HT1080 (cell line): ENCODE measurements at places on chromosomes 7 and 10.
A peak's percentile ranks its signal among the peaks of the same experiment; 100 is the strongest.

GRCh38 chr7:142481548-142481947 lies 223.7 kb upstream of the PRSS58 start:
- DNase-seq, result no peak

DNA sequence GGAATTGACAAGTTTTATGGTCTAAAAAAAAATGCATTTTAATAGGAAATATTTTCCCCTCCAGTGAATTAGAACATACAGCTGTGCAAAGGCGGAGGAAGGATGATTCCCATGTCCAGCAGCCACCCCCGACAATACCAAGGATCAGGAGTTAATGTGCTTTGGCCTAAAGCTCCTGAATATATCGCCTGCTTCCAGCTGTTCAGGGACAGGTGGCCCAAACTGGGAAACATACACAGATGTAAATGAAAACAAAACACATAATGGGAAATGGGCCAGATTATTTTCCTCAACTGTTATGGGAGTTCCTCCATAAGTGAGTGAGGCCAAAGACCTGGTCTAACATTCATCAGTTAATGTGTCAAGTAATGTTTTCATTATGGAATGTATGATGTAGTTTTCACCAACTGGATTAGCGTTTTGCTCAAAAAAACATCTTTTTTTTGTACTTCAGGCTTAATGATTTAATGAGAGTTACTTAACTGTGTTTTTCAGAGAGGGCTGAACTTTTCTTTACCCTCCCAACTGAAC lies 55.1 kb upstream of the LAMB1 start:
- no peak for DNase-seq

DNA sequence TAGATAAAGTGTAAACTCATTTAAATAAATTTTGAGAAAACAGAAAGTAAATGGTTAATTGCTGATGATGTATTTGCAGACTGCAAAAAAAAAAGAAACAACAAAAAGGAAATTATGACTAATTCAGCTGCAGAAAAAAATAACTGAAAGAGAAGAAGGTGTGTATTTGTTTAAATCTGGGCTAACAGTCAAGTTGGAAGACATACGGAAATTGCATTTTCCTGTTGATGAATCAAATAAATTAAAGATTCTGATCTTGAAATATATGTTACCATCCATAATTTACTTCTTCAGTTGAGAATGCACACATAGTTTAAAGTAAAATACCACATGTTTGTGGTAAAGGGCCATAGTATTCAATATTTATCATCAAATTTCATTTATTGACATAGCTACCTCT lies 19.3 kb upstream of the ING3 start:
- peak; percentile 65 for DNase-seq

DNA sequence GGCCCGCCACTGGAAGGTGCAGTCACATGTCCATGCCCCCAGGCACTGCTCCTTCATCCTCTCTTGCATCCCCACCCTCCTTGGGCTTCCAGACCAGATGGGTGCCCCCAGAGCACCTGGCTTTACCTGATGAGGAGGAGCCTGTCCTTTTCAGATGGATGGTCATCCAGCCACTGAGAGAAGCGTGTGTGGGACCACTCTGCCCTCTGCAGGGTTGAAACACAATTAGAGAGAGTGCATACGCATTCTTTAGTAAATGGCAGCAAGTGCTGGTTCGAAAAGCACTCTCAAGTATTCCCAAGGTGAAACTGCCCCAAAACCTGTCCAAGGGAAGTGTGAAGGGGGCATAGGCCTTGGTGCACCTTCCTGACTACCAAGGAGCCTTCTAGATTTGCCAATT lies 41.6 kb downstream of the HBP1 start:
- DNase-seq, result no peak

DNA sequence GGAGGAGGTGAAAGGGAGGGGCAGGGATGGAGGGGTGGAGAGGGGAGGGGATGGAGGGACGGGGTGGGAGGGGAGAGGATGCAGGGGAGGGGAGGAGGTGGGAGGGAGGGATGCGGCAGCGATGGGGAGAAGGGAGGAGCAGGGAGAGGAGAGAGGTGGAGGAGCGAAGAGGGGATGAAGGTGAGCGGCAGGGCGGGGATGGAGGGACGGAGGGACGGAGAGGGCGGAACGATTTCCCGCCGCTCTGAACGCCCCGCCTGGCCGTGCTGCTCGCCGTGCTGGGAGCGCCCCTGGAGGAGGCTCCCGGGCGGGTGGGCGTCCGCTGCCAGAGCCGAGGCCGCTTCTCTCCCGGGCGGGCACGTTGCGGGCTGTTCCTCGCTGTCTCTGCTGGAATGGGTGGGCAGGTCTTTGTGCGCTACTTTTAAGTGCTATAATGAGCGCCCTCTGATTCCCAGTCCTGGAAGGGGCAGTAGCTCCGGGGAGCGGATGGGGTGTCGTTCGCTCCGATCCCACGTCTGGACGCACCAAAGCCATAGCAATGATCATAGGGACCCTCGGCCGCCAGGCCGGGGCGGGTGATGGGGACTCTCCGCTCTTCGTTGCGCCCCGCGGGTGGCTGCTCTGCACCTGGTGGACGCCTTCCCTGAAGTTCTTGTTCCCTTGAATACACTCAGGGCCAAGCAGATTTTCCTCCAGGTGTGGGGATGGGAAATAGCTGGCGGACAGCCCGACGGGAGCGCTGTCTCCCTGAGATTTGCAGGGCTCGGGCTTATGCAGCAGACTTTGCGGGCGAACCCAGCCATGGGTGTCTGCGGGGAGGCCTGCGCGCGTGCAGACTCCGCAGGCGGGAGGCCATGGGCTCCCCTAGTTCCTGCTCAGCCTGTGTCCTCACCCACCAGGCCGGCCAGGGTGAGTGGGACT lies 81.1 kb upstream of the CPXM2 start:
- DNase-seq, result no peak

DNA sequence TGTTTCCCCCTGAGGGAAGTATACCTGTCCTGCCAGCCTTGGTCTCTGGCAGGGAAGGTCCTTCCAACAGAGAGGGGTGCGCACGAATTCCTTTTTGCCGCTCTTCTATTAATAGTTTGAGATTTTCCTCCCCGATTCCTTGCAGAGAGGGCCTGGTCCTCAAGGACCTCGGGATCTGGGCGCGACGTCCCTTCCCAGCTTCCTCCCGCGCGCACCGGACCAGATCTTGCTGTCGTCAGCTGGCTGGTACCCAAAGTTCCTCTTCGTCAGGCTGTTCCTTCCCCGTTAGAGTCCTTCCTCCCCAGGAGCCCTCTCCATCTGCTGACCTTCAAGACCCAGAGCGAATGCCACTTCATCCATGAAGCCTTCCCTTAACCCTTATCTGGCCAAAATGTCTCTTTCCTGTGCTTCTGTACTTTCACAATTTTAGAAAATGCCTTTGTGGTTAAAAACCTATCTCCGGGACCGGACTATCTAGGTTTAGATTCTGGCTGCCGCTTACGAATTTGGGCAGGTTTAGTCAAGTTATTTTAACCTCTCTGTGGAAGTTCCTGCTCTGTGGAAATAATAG lies 851 bp upstream of the GOT1 start:
- DNase-seq, result peak; percentile 54

DNA sequence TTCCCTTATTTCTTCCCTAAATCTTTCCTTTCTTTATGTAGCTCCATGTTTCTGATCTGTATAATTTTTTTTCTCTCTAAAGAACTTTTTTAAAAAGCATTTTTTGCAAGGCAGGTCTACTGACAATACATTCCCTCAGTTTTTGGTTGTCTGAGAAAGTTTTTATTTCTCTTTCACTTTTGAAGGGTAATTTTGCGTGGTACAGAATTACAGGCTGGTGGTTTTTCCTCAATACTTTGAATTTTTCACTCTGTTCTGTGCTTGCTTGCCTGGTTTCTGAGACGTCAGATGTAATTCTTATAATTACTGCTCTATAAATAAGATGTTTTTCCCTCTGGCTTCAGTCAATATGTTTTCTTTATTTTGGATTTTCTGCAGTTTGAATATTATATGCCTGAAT lies 205.4 kb upstream of the VSTM2A start:
- DNase-seq, result no peak
